ENCODE measurements at places on chromosomes 13 and 19. TPM values are rescaled to one million over a fixed set of nuclear protein-coding genes. Genes with fewer than 3 reads are reported as not detected.

The MEIOSIN gene
- total RNA-seq, result not detected

The ZNF835 gene
- not detected for total RNA-seq

The CBY2 gene
- not detected for total RNA-seq

DNA sequence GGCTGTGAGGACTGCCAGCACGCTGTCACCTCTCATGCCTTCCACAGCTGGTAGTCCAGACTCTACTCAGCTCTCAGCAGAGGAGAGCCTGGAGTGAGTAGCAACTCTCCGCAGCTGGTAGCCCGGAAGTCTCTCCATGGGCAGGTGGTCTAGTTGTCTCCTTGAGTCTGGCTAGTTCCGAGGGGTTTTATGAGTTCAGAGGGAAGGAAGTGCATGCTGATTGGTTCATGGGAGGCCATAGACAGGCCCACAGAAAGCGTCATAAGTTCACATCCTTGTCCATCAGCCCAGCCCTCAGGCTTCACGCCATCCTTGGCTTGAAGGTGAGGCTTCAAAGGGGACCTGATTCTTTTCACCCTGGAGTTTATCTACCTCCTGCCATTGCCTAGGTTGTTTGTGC is 2662.4 kb upstream of the PCDH20 start:
- peaks cover 17% of the 10 kb centered on the region for H3K4me1 ChIP-seq
- H3K36me3 ChIP-seq, result no peaks in the 10 kb centered on the region

- no peak overlapping the region for H3K4me3 ChIP-seq
- peaks cover 63% of the 10 kb centered on the region for H3K27me3 ChIP-seq
- H3K36me3 ChIP-seq, result no peaks in the 10 kb centered on the region
- H3K4me1 ChIP-seq, result no peaks in the 10 kb centered on the region
- no peak for DNase-seq
- no peak overlapping the region for H3K27ac ChIP-seq
Measured at GRCh38 chr19:30387311-30388115, 15.3 kb downstream of the ZNF536 start.

GRCh38 chr13:33208290-33209220 is 77.0 kb downstream of the STARD13 start:
- H3K27me3 ChIP-seq, result no peaks in the 10 kb centered on the region
- peak overlapping the region; percentile 64 for H3K27ac ChIP-seq
- no peak overlapping the region for H3K4me3 ChIP-seq
- peaks cover 26% of the 10 kb centered on the region for H3K4me1 ChIP-seq
- 0 out of 2 replicates have a peak, but pooled peaks cover 1% of the 10 kb centered on the region for H3K36me3 ChIP-seq
- peak; percentile 70 for DNase-seq

DNA sequence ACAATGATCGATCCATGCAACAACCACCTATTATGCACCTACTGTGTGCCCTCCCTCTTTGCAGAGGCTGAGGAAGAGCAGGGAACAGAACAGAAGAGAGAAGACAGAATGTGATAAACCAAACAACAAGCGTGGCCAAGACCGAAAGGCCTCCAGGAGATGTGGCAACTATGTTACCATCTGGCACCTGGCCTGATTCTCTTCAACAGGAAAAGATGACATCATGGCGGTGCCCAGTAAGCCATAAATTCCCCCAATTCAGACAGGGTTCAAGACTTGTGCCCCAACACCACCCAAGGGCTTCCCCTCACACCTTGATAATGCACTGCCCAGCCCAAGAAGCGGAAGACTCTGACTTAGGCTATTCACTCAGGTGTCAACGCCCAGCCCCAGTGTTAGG is 44.3 kb downstream of the SLC7A1 start:
- H3K4me3 ChIP-seq, result no peak overlapping the region
- no peaks in the 10 kb centered on the region for H3K4me1 ChIP-seq
- no peak overlapping the region for H3K27ac ChIP-seq
- DNase-seq, result no peak

GRCh38 chr19:10812902-10813404 is 23.1 kb downstream of the TMED1 start:
- H3K36me3 ChIP-seq, result no peaks in the 10 kb centered on the region
- no peaks in the 10 kb centered on the region for H3K27me3 ChIP-seq
- no peak for DNase-seq
- no peak overlapping the region for H3K27ac ChIP-seq

- H3K36me3 ChIP-seq, result no peaks in the 10 kb centered on the region
- DNase-seq, result no peak
- no peak overlapping the region for H3K4me3 ChIP-seq
- no peaks in the 10 kb centered on the region for H3K4me1 ChIP-seq
- peaks cover 100% of the 10 kb centered on the region for H3K27me3 ChIP-seq
Measured at GRCh38 chr13:111920932-111921705, 145.8 kb upstream of the SOX1 start.

GRCh38 chr19:10518444-10519361 is 1.5 kb upstream of the S1PR5 start:
- peaks cover 28% of the 10 kb centered on the region for H3K4me1 ChIP-seq
- no peak overlapping the region for H3K4me3 ChIP-seq
- DNase-seq, result no peak
- no peak overlapping the region for H3K27ac ChIP-seq

The PRR12 gene
- 41.3 TPM for total RNA-seq

The ZNF345 gene
- total RNA-seq, result 7.1 TPM

- no peak for DNase-seq
- H3K36me3 ChIP-seq, result peaks cover 31% of the 10 kb centered on the region
- H3K27ac ChIP-seq, result no peak overlapping the region
- H3K4me1 ChIP-seq, result no peaks in the 10 kb centered on the region
- H3K27me3 ChIP-seq, result no peaks in the 10 kb centered on the region
Measured at GRCh38 chr19:50290011-50290410, 39.2 kb downstream of the KCNC3 start.

GRCh38 chr19:10646456-10647159 is 7.5 kb upstream of the ILF3 start:
- no peak overlapping the region for H3K4me3 ChIP-seq
- H3K4me1 ChIP-seq, result no peaks in the 10 kb centered on the region
- no peak overlapping the region for H3K27ac ChIP-seq

The MEDAG gene
- not detected for total RNA-seq

The C2CD4C gene
- total RNA-seq, result 2.1 TPM

DNA sequence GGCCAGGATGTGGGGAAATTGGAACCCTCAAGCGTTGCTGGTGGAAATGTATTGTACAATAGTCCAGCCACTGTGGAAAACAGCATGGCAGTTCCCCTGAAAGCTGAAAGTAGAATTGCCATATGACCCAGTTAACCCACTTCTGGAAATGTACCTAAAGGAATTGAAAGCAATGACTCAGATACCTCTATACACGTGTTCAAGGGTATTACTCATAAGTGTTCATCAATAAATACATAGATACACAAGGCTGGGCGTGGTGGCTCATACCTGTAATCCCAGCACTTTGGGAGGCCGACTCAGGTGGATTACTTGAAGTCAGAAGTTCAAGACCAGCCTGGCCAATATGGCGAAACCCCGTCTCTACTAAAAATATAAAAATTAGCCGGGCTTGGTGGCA is 71.9 kb upstream of the IRS2 start:
- H3K4me1 ChIP-seq, result peaks cover 54% of the 10 kb centered on the region
- no peaks in the 10 kb centered on the region for H3K27me3 ChIP-seq
- no peak for DNase-seq
- H3K36me3 ChIP-seq, result no peaks in the 10 kb centered on the region
- H3K4me3 ChIP-seq, result no peak overlapping the region
- H3K27ac ChIP-seq, result peak overlapping the region; percentile 59

GRCh38 chr13:28499609-28500008 is 4.7 kb upstream of the FLT1 start:
- no peak overlapping the region for H3K4me3 ChIP-seq
- no peaks in the 10 kb centered on the region for H3K36me3 ChIP-seq
- peaks cover 82% of the 10 kb centered on the region for H3K27me3 ChIP-seq
- no peaks in the 10 kb centered on the region for H3K4me1 ChIP-seq
- H3K27ac ChIP-seq, result no peak overlapping the region
- no peak for DNase-seq

The CASP14 gene
- total RNA-seq, result 0.58 TPM

GRCh38 chr13:38954291-38954690 is 36.3 kb downstream of the STOML3 start:
- no peak overlapping the region for H3K4me3 ChIP-seq
- no peaks in the 10 kb centered on the region for H3K36me3 ChIP-seq
- H3K27me3 ChIP-seq, result no peaks in the 10 kb centered on the region

DNA sequence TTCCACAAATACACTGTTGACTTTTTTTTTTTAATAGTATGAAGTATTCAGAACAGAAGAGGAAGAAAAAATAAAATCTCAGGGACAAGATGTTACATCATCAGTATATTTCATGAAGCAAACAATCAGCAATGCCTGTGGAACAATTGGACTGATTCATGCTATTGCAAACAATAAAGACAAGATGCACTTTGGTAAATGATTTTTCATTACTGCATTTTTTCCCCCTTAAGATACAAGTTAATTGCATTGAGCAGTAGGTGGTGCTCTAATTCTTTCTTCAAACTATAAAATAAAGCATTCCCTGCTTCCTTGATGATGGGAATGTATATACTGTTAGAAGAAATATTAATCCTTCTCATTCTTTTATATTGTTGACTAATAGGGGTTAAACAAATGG is 17.1 kb downstream of the UCHL3 start:
- 0 out of 2 replicates have a peak overlapping the region, but pooled peaks have one; percentile 31 for H3K27ac ChIP-seq
- H3K4me1 ChIP-seq, result no peaks in the 10 kb centered on the region
- H3K4me3 ChIP-seq, result no peak overlapping the region
- H3K27me3 ChIP-seq, result no peaks in the 10 kb centered on the region
- H3K36me3 ChIP-seq, result peaks cover 47% of the 10 kb centered on the region

DNA sequence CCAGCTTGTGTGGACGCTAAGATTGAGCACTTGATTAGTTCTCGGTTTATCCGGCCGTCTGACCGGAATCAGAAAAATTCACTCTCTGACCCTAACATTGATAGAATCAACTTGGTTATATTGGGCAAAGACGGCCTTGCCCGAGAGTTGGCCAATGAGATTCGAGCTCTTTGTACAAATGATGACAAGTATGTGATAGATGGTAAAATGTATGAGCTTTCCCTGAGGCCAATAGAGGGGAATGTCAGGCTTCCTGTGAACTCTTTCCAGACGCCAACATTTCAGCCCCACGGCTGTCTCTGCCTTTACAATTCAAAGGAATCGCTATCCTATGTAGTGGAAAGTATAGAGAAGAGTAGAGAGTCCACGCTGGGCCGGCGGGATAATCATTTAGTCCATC is 59.6 kb downstream of the ARHGAP35 start:
- peaks cover 61% of the 10 kb centered on the region for H3K4me1 ChIP-seq
- H3K27ac ChIP-seq, result no peak overlapping the region
- no peaks in the 10 kb centered on the region for H3K27me3 ChIP-seq
- H3K4me3 ChIP-seq, result no peak overlapping the region
- peaks cover 36% of the 10 kb centered on the region for H3K36me3 ChIP-seq

- H3K4me1 ChIP-seq, result no peaks in the 10 kb centered on the region
- H3K4me3 ChIP-seq, result no peak overlapping the region
- H3K27ac ChIP-seq, result no peak overlapping the region
- peak; percentile 16 for DNase-seq
Measured at GRCh38 chr13:41546372-41547190, 89.2 kb downstream of the RGCC start.

GRCh38 chr19:43774103-43774939 is 6.5 kb downstream of the KCNN4 start:
- no peak overlapping the region for H3K27ac ChIP-seq
- no peak overlapping the region for H3K4me3 ChIP-seq
- peaks cover 32% of the 10 kb centered on the region for H3K4me1 ChIP-seq
- DNase-seq, result no peak
- H3K36me3 ChIP-seq, result peaks cover 37% of the 10 kb centered on the region
- H3K27me3 ChIP-seq, result no peaks in the 10 kb centered on the region

DNA sequence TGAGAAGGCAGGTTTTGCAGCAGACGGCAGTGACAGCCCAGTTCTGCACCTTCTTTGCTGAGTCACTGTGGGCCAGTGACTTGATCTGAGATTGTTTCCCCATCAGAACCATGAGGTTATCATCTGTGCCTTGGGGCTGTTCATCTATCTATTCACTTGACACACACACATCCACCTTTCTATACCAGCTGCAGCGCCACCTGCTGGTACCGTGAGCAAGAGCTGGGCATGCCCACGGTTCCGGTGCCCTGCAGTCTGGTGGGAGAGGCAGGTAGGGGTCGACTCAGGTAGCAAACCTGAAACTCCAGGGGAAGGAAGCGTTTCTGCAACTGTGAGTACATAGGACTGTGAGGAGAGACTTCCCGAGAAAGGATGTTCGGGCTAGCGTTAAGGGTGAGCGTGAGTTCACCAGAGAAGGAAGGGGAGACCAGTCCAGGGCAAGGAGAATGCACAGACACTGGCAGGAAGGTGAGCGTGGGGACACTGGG is 7.5 kb upstream of the LIN7B start:
- H3K27ac ChIP-seq, result no peak overlapping the region
- DNase-seq, result peak; percentile 50
- no peak overlapping the region for H3K4me3 ChIP-seq
- no peaks in the 10 kb centered on the region for H3K27me3 ChIP-seq
- peaks cover 40% of the 10 kb centered on the region for H3K36me3 ChIP-seq

- H3K27ac ChIP-seq, result no peak overlapping the region
- DNase-seq, result peak; percentile 37
- peaks cover 9% of the 10 kb centered on the region for H3K4me1 ChIP-seq
- H3K36me3 ChIP-seq, result no peaks in the 10 kb centered on the region
Measured at GRCh38 chr13:100156788-100157187, 67.9 kb downstream of the PCCA start.

The CEACAM8 gene
- total RNA-seq, result not detected

GRCh38 chr19:44005973-44006372 is 3.2 kb downstream of the ZNF230 start:
- peaks cover 33% of the 10 kb centered on the region for H3K36me3 ChIP-seq
- DNase-seq, result no peak
- H3K27me3 ChIP-seq, result no peaks in the 10 kb centered on the region
- H3K4me1 ChIP-seq, result peaks cover 13% of the 10 kb centered on the region
- no peak overlapping the region for H3K27ac ChIP-seq

- no peaks in the 10 kb centered on the region for H3K27me3 ChIP-seq
- no peak for DNase-seq
- no peak overlapping the region for H3K27ac ChIP-seq
Measured at GRCh38 chr13:75220861-75221260, 261.1 kb downstream of the TBC1D4 start.

DNA sequence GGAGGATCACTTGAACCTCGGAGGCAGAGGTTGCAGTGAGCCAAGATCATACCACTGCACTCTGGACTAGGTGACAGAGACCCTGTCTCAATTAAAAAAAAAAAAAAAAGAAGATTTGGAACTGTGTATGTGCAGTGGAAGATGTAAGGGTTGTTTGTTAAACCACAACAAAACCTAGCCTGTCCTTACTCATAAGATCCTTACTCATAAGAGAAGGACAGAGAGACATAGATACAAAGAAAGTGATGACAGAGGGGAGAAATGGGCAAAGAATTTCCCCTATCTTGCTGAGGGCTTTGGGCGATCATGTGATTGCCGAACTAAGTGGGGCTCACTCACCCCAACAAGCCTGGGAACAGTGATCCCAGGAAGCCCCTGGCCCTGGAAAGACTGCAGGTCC is 7.9 kb downstream of the ITPKC start:
- no peak overlapping the region for H3K4me3 ChIP-seq
- H3K27ac ChIP-seq, result no peak overlapping the region
- peaks cover 21% of the 10 kb centered on the region for H3K4me1 ChIP-seq
- no peak for DNase-seq
- H3K27me3 ChIP-seq, result no peaks in the 10 kb centered on the region

All from PC-9 (cell line).